ENCODE measurements at places on chromosomes 12 and 14. TPM values are rescaled to one million over a fixed set of nuclear protein-coding genes. Genes with fewer than 3 reads are reported as not detected.
A peak's percentile ranks its signal among the peaks of the same experiment; 100 is the strongest.

DNA sequence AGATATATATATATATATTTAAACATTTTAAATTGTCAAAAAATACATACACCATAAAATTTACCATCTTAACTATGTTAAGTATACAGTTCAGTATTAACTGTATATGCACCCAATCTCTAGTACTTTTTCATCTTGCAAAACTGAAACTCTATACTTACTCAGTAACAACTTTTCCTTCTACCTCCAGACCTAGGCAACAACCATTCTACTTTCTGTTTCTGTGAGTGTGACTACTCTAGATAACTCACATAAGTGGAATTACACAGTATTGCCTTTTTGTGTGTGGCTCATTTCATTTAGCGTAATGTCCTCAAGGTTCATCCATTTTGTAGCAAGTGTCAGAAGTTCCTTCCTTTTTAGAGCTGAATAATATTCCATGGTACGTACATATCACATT is 8.2 kb downstream of the FAM234B start:
- DNase-seq, result no peak

GRCh38 chr12:90858252-90858651 is 96.7 kb downstream of the CCER1 start:
- no peak for DNase-seq

DNA sequence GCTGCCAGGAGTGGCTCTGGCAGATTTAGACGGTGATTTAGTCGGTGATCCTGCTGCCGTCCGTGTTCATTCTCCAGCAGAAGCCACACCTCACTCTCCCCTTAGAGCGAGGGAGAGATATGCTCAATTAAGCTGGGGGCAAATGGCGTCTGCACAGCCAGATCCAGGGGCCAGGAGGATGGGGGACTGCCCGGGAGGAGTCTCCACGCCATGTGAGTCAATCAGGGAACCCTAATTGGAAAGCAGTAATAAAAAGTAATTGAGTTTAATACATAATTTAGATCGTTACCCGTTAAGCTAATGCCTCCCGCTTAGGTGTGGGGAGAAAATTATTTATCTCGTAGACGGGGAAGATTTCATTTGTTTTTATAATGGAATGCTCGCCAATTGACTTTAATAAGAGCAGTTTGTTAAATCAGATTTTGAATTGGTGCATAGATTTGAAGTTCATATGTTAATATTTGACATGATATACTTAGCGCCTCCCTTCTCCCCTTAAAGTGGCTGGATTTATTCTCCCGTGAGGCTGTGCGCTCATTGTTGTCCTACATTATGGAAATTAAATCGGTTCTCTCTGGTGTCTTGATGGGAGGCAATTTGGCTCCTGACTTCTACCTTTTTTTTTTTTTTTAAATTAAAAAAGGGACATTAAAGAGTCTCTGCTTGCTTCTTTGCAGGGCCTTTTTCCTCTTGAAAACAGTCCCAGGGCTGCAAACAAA is 104.9 kb upstream of the C14orf180 start:
- DNase-seq, result no peak

The MYF6 gene
- not detected for total RNA-seq

DNA sequence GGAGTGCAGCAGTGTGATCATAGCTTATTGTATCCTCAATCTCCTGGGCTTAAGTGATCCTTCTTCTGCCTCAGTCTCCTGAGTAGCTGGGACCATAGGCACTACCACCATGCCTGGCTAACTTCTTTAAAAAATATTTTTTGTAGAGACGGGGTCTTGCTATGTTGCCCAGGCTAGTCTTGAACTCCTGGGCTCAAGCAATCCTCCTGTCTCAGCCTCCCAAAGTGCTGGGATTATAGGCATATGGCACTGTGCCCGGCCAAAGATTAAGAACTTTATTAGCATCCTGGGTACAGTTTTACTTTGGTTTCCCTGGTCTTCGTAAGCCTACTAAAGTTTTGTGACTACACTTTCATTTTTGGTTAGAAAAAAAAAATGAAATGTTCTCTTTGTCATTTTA is 84.4 kb downstream of the ACADS start:
- DNase-seq, result no peak

GRCh38 chr14:68397371-68397811 is 395.5 kb downstream of the ZFP36L1 start:
- peak; percentile 65 for DNase-seq

- DNase-seq, result no peak
Measured at GRCh38 chr14:61358554-61359226, 37.3 kb downstream of the PRKCH start.

GRCh38 chr12:69070319-69071090 is 137.5 kb upstream of the CPM start:
- no peak for DNase-seq

The DIP2B gene
- total RNA-seq, result 11.4 TPM

- DNase-seq, result no peak
Measured at GRCh38 chr12:93089805-93090569, 160.9 kb upstream of the EEA1 start.

The IFNG-AS1 gene
- not detected for total RNA-seq

DNA sequence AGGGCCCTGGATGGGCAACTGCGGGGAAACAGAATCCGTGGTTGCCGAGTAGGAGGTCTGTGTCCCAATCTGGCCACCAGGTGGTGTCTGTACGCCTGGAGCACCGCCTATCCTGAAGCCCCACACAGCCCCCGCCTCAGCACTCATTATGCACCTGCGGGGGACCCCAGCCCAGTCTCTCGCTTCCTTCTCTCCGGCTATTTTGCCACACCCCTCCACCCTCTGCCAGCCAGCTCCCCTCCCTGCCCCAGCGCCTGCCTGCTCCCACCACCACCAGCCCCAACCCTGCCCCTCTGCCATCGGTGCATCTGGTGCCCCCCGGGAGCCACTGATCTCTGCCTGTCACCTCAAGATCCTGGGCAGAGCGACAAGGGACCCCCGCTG is 2.2 kb upstream of the NXPH4 start:
- DNase-seq, result peak; percentile 74

The KCNA5 gene
- total RNA-seq, result 2.2 TPM

DNA sequence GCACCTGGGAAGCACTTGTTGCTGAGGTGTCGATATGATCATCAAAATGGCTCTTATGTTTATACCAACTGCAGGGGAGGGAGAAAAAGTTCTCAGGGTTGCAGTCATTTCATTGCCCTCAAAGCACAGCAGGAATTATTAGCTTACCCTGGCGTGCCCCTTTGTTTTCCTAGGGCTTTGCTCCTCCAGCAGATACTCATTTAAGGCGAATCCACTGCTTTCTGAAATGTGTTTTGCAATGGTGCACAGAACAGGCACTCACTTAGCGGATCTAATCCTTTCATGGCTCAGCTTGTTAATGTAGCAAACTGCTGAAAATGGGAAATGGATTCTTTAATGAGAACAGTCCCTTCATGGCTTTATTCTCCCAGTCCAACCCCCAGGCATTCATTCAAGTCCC is 76.7 kb downstream of the NKX2-1 start:
- DNase-seq, result no peak

The AQP5 gene
- total RNA-seq, result 0.40 TPM

- no peak for DNase-seq
Measured at GRCh38 chr14:105436402-105436801, 16.8 kb downstream of the MTA1 start.

- no peak for DNase-seq
Measured at GRCh38 chr14:35938770-35939169, 112.6 kb downstream of the BRMS1L start.

- DNase-seq, result no peak
Measured at GRCh38 chr12:110590806-110591326, 7.7 kb upstream of the PPTC7 start.

DNA sequence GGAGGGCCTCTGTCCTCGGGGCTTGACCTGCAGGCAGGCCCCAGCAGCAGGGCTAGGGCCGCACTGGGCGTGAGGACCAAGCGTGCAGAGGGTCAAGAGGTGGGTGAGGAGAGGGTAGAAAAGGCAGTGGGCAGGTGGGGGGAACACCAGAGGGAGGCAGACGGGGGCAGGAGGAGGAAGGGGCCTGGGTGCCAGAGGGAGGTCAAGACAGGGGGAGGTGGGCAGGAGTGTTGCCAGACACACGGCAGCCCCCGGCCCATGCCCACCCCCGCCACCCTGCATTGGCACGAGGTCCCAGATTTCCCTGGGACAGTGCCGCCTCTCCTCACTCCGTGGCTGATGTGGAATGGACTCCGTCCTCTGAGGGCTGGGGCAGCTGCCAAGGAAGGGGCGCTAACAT is 8.2 kb downstream of the TMEM121 start:
- no peak for DNase-seq

- no peak for DNase-seq
Measured at GRCh38 chr14:95211721-95212504, 54.6 kb upstream of the DICER1 start.

The ABCC9 gene
- 83.1 TPM for total RNA-seq

The FAM90A1 gene
- total RNA-seq, result not detected

DNA sequence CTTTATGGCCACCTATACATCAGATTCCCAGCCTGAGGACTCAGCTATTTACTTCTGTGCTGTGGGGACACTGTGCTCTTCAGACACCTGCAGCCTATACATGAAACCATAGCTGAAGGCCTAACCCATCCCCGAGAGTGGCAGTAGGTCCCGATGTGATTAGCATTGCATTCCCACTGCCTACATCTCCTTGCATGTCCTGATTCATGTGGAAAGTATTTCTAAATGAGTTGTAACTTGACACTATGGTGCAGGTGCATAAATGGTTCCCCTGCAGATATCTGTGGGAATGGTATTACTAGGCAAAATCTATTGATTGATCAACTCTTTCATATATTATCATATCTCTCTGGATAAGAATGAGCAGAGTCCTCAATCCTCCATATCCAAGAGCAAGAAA is 433.5 kb downstream of the DAD1 start:
- no peak for DNase-seq

The PIP4K2C gene
- total RNA-seq, result 11.9 TPM

The LIN7A gene
- total RNA-seq, result 14.4 TPM
